ENCODE measurements at places on chromosomes 1 and 21.

DNA sequence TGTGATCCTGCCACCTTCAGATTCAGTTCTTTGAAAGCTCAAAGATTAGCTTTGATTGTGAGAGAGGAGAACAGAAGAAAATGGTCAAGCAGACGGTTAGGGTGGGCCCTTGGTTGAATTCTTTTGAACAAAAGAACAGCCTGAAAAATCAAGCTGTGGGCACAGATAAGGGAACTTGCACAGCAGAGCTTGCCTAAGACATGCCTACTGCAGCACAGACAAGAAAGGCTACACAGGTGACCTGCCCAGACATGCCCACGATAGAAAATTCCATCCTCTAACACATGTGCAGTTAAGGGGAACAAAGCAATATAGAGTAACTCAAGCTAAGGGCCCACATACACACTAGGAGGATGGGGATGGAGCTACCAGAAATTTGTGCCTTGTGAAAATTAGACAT is 512.5 kb upstream of the LRRC7 start:
- DNase-seq: no peak

- no peak for DNase-seq
These were observed 52.6 kb upstream of the ASB17 start for GRCh38 chr1:75984781-75985180.

GRCh38 chr1:15160626-15161025 is 7.1 kb downstream of the TMEM51 start:
- no peak for DNase-seq

DNA sequence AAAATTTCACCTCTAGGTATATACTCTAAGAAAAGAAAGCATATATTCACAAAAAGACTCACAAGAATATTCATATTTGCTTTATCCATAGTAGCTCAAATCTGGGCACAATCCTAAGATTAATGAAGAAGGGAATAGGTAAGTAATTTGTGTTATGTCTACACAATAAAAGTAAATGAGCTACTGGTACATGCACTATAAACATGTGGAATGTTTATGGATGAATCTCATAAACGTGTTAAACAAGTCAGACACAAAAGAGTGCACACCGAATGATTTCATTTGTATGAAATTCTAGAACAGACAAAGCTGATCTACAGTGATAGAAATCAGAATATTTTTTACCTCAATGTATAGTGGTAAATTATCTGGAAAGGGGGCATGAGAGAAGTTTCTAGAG is 115.3 kb upstream of the B3GALT2 start:
- no peak for DNase-seq

DNA sequence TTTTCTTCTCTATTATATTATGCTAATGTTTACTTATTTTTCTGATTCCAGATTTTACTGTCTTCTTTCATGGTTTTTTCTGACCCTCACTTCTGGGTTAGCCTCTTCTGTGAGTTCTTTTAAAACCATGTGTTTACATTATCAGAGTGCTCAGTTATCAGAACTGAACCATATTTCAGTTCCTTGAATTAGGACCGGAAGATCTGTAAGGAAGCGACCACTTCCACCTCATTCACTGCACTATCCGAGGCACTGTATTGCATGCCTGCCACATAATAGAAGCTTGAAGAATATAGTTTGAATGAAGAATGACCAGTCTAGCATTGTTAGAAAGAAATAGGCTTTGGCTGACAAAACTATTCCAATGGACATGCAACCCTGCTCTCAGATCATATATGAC is 281.0 kb upstream of the DEPDC1 start:
- no peak for DNase-seq

DNA sequence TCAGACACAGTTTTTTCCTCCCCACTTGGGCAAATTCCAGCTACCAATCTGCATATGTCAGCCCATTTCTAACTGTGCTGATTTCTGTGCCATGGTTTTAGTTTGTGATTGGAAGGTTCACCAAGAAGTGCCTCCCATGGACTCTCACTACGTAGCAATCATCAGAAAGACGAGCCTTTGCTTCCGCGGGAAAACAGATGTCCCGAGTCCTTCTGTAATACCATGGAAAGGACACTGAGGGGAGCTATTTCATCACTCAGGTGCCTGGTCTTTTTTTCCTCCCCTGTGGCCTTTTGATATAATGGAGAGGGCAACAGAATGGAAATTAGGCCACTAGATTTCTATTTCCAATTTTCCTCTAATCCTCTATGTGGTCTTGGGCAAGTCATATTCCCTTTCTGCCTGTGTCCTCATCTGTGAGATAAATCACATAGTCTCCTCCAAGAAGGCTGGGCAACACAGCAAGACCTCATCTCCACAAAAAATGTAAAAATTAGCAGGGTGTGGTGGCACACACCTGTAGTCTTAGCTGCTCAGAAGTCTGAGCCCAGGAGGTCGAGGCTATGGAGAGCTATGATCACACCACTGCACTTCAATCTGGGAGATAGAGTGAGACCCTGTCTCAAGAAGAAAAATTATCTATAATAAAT is 24.8 kb downstream of the LEMD1 start:
- peak; percentile 81 for DNase-seq

- no peak for DNase-seq
These were observed 1.7 kb downstream of the DR1 start for GRCh38 chr1:93347334-93347899.

DNA sequence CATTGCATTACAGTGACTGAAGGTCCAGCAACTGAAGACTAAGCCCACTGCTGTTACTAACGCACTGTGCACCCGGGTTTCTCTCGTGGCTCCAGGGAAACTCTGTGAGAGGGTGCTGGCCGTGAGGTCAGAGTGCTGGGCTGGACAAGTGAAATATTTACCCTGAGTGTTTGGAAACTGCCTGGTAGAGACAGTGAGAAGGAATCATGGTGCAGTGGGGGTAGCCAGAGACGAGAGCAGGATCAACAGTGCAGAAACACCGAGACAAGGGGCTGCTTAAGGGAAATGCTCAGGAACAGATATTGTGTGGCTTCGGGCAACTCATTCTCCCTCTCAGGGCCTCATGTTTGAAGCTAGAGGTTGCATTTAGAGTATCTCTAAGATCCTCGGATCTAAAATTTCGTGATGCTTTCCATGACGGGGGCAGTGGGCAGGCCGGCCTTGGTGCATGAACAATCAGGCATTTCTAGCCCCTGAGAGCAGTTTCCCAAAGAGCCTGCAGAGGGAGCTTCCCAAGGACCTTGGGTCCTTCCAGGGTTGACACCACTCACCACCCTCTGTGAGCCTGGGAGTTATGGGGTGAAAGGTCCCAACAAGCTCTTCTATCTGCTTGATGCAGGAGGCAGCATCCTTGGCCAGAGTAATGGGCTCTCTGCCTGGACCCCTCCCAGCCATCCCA is 9.7 kb downstream of the CD2 start:
- DNase-seq: peak; percentile 61

DNA sequence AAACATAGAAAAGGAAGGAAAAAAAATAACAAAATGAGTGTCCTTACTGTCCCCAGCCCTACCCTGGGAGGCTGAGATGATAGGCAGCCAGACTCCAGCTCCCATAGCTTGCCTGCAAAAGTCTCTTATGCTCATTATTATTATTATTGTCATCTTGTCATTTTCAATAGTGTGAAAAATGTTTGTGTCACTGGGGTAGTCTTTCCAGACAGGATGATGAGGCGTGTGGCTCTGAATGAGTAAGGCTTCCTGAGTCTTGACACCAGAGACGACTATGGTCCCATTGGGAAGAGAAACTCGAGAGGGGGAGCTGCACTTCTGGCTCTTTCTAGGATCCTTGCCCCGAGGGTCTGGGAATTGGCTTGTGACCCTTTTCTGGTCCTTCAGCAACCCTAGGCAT is 1.1 kb upstream of the CYB561D1 start:
- no peak for DNase-seq

DNA sequence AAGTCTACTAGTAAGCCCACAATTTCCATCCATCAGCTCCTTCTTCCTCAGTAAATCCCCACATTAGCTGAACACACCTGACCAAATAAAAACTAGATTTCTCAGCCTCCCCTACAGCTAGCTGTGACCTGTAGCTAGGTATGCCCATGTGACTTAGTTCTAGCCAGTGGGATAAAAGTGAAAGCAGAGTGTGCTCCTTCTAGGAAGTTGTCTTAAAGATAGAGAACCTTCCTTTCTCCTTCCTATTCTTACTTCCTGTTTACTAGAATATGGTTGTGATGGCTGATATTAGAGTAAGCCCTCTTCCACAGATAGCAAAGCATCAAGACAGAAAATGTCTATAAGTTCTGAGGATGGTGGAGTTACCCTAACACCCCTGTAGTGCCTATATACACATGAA is 67.0 kb downstream of the PIK3R3 start:
- DNase-seq: no peak

- no peak for DNase-seq
These were observed 75.4 kb downstream of the DPT start for GRCh38 chr1:168653567-168653966.

GRCh38 chr21:29975776-29976175 is 36.0 kb upstream of the GRIK1 start:
- no peak for DNase-seq

DNA sequence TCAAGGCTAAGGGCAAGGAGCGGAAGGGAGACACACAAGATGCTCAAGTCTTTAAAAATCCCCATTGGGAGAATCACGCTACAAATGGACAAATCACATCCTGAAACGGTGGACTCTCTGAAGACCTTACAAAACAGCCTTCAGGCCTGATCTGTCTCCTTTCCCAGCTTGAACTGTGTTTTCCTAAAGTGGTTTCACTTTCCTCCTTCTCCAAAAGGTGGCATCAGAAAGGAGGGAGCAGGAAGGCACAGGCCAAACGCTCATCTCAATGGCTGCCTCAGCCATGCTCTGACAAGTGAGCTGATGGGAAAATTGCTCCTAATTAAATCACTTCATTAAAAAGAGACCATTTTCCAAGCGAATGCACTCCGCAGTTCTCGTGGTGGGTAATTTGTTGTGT is 47.7 kb downstream of the UTP25 start:
- peak; percentile 81 for DNase-seq

DNA sequence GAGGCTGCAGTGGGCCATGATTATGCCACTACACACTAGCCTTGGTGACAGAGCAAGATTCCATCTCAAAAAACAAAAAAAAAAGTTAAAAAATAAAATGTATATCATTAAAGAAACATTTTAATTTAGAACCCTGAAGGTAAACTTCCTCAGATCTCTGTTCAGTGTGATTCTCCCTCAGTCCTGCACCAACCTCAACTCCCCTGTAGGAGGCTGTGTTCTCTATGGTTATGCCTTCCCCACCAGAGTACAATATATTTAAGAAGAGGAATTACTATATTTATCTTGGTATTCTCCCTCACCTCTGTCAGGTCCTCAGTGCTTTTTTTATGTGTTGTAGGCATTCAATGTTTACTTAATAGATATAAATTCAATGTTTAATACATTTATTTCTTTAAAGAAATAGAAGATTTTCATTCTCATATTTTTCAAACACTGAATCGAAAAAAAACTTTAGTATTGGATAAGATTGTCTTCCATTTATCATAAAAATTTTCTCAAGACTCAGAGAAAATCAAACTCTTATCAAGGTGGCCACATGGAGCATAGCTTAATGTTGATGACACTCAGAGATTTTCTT is 4.8 kb upstream of the LRRC8B start:
- peak; percentile 45 for DNase-seq

DNA sequence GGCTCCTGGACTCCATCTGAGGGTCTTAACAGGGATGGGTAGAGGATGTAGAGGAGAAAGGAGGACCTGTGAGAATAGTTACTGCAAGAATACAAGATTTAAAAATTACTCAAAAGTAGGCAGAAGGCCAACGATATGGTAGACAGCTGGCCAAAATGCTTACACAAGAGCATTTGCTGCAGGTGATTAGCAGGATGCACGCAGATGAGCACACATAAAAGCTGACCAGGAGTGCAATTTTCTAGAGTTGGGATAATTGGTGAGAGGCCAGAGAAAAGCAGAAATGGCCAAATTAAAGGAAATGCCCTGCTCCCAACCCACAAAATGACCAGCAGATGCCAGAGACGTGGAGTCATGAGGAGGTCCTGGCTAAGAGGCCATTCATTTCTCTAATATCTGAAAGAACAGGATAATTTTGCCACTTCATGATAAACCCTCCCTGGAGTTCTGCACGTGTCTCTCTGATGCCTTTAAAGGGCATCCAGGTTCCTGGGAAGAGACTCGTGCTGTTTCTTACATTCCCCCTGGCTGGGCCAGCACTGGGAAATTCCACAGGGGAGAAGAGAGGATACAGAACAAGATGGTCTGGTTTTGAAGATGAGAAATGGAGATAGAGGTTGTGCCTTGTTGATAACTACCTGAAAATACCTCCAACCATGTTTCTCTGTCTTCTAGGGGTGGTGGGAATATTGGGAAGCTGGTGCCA is 62.3 kb upstream of the KCNA3 start:
- DNase-seq: no peak

GRCh38 chr1:155006601-155007101 is 4.0 kb downstream of the ZBTB7B start:
- peak; percentile 74 for DNase-seq
